ENCODE measurements at places on chromosomes 16 and 17.

GRCh38 chr17:74211912-74212208, 1.5 kb upstream of the TTYH2 start:
- no peak for DNase-seq

- no peak for DNase-seq
Measured at GRCh38 chr16:30122604-30123160, 338 bp downstream of the MAPK3 start.

DNA sequence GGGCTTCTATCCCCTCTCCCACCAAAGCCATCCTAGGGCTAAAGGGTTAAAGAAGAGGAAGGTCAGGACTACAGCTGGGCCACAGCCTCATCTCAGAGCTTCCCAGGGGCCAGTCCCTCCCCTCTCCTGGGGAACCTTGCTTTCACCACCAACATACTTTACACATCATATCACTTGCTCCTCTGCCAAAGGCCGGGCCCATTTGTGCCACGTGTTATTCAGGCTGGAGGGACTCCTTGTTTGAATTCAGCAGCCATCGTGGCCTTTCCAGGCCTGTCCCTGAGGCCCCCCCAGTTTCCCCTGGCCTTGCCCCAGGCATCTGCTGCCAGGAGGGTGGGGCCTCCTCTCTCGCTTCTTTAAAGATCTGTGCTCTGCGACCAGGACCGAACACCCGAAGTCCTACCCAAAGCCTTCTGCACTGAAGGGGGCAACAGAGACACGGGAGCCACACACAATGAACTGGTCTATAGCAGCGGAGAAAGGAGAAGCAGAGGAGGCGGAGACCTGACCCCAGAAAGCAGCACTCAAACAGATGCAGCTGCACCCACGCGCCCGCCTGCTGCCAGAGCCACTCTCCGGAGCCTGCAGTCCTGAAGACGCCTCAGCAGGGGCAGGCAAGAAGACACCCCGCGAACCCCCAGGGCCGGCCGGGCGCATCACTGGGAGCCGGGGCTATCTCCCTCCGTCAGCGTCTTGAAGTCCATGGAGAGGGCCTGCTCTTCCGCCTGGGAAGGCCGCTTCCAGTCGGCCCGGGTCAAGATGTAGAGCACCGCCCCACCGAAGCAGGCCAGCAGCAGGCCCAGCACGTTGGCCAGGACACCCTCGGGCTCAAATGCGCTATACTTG, 12.1 kb downstream of the CYB561 start:
- DNase-seq: no peak

GRCh38 chr17:76151896-76152454, 10.9 kb upstream of the FOXJ1 start:
- peak; percentile 47 for DNase-seq

DNA sequence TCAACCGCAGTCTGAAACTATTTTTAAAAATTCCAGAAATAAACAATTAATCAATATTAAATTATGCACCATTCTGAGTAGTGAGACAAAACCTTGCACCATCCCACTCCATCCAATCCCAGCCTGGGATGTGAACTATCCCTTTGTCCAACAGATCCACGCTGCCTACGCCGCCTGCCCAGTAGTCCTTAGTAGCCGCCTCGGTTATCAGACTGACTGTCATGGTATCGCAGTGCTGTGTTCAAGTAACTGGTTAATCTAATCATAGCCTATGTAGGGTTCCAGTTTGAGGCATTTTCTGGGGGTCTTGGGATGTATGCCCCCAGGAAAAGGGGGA, 437.7 kb downstream of the HS3ST3B1 start:
- no peak for DNase-seq

- DNase-seq: no peak
Measured at GRCh38 chr17:43823350-43824084, 9.4 kb downstream of the MPP3 start.

DNA sequence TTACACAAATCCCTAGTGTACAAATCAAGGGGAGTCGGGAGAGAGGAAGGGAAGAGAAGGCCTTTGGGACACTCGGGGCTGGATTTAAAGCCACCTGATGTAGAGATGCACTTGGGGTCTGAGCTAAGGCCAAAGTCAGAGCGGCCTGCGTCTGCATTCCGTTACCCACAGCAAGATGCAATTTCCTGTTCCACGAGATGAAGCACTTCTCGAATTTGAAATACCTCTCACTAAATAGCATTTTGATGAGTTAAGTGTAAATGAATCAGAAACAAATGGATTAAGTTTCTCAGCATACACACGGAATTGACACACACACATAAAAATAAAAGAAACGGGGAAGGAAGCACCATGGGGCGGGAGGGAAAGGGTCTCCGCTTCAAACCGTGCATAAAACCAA, 386.0 kb downstream of the SOX9 start:
- no peak for DNase-seq

Measured in CD4-positive, alpha-beta T cell treated with Interleukin-4 for 1 hour (primary cell).